Iris pigment epithelial cell (primary cell): ENCODE measurements at places on chromosomes 7 and 10.

DNA sequence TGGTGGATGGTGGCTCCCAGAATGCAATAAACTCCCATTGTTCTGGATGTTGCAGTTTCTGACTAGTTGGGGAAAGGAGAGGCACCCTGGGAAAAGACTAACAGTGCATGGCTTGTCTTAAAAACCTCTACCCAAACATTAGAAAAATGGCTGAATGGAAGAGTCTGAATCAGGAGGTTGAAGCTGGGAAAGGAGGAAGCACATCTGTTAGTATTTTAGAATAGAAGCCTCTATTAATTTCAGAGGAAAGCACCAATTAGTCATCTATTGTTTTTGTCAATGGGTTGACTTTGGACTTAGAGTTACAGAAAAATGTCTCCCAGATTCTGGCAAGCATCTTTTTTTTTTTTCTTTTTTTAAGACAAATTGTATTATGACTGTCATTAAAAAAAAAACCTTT, 56.1 kb upstream of the ELMO1 start:
- no peak for DNase-seq

- DNase-seq, result peak; percentile 7
Observed at GRCh38 chr7:36746347-36746746, 22.1 kb upstream of the AOAH start.

DNA sequence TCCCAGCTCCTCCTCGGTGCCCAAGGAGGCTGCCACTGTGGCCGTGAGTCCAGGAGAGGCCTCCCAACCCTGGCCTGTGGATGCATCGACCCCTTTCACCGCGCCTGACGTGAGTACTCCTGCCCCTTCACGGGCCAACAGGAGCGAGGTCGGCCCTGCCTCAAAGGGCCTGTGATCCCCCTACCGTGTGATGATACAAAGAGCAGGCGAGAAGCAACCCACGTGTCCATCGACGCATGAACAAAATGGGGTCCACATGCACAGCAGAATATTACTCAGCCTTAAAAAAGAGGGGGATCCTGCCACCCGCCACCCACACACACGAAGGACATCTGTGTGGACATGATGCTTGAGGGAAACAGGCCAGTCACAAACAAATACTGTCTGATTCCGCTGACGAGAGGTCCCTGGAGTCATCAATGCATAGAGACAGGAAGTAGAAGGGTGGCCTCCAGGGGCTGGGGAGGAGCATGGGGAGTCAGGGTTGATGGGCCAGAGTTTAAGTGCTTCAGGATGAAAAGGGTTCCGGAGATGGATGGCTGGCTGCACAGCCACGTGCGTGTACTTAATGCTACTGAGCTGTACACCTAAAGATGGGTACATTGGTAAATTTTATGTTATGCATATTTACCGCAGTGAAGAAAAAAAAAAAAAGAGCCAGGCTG, 151.9 kb downstream of the PRKAG2 start:
- DNase-seq, result no peak

DNA sequence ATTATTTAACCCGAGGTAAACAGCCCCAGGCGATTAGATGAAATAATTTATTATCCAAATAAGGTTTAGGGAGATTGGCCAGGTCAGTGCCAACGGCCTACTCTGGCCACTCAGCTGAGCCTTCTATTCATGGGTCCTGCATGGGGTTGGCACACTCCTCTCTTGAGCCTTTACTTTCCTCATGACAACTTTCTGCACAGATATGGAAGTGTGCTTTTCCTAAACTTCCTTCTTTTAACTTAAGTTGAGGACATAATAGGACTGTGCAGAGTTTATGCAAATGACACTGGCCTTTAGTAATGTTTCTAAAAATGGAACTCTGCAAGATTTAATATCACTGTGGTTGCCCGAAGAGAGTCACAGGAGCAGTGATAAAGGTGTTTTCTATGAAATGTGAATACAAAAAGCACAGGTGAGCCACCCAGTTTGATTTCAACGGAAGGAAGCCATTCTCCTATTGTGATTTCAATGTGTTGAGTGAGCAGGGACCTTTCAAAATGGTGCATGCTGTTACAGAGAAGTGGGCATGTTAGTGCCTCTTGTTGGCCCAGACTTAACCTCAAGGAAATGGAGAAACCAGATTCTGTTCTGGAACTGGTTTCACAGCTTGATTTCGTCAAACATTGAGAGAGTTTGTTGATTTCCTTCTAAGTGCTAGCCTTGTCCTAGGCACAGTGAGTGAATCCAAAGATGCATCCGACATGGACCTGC, 55.7 kb downstream of the LYZL2 start:
- no peak for DNase-seq

DNA sequence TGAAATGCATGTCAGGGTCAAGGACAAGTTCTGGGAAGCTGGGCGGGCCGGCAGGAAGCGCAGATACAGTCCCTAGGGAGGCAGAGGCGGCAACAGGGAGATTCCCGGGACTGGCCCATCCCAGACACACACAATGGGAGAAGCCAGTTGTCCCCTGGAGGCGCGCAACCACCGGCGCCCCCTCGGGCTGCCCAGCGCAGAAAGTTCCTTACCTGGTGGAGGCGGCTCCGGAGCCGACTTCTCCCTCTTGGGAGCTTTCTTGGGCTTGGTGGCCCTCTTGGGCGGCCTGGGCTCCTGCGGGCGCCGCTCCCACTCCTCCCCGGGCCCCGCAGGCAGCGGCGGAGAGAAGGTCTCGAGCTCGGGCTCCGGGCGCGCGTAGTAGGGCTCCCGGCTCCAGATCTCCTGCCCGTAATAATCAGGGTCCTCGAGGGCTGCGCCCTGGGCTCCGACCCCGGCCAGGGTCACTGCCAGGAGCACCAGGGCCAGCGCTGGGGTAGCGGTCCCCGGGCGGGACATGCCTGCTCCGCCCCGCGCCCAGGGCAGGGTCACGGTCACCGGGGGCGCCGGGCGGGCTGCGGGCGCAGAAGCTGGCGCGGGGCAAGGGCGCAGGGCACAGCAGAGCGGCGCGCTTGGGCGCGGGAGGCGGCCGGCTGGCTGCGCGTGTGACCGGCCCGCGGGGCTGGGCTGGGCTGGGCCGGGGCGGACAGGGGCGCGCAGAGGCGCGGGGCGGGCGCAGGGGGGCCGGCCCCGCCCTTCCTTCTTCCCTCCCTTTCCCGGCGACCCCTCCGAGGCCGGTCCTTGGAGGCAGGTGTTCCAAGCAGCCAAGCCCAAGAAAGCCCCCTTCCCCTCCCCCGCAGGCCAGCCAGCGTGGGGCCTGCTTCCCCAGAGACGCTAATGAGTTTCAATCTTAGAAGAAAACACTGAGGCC, at the start of gene CPXM2:
CPXM2 (minus strand) TSS at position 664 of the 928 bp plus-strand sequence; CDS start at position 516, 148 bp downstream.
- no peak for DNase-seq

DNA sequence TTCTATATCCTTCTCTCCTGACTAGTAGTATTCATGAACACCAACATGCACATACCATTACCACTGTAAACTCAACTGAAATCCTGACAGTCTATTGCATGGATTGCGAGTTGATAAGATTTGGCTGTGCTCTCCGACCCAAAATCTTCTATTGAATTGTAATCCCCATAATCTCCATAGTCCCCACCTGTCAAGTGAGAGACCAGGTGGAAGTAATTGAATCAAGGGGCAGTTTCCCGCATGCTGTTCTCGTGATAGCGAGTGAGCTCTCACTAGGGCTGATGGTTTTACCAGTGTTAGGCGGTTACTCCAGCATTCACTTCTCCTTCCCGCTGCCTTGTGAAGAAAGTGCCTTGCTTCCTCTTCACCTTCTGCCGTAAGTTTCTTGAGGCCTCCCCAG, 261.8 kb downstream of the PHF14 start:
- DNase-seq, result no peak

- DNase-seq, result no peak
Observed at GRCh38 chr10:105347487-105347886, 706.4 kb downstream of the SORCS3 start.

DNA sequence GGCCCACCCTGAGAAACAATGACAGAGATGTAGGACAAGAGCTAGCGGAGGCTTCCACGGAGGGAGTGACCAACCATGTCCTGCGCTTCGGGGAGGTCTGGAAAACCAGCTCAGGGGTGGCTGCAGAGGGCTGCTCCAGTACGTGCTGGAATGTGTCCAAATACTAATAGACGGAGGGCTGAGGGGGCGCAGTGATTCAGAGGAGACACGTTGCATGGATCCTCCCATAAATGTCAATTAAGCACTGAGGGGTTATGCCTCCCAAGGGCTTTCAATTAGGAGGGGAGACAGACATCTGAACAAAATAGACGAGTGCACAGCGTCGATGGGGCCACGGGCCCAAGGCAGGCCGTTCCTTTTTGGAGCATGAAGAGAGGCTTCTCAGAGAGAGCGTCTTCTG, 51.0 kb upstream of the NPS start:
- DNase-seq, result no peak

DNA sequence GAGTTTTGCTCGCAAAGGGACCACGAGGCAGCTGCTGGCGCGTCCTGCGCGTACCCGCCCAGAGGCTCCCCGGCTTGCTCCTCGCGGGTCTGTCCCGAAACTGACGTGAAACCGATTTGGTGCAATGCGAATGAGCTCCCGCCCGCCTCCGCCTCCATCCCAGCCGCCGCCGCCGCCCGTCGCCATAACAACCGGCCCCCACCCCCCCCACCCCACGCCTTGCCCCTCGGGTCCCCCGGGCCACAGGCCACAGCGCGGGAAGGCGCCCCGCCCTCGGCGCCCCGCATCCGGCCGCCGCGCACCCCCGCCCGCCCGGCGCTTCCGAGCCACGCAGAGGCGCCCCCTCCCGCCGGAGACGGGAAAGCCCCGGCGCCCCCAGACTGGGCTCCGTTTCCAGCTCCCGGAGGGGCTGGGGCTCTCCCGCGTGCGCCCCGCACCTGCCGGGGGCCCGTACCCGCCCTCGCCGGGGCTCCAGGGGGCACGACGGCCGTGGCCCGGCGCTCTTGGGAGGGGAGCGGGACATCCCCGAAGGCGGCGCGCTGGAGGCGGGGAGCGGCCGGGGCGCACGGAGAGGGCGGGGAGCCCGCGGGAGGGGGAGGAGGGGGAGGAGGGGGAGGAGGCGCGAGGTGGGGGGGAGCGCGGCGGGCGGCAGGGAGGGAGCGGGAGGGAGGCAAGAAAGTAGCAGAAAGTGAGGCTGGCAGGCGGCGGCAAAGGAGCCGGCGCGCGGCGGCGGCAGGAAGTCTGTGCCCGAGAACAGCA, at the start of gene CAMK1D:
CAMK1D (plus strand) TSS at position 678 of the 759 bp plus-strand sequence.
- peak; percentile 59 for DNase-seq
